Body of pancreas (tissue), 4 donors: ENCODE measurements at places on chromosomes 6 and 20.

GRCh38 chr20:13355411-13355810, 134.3 kb downstream of the ISM1 start:
- no peak for DNase-seq

DNA sequence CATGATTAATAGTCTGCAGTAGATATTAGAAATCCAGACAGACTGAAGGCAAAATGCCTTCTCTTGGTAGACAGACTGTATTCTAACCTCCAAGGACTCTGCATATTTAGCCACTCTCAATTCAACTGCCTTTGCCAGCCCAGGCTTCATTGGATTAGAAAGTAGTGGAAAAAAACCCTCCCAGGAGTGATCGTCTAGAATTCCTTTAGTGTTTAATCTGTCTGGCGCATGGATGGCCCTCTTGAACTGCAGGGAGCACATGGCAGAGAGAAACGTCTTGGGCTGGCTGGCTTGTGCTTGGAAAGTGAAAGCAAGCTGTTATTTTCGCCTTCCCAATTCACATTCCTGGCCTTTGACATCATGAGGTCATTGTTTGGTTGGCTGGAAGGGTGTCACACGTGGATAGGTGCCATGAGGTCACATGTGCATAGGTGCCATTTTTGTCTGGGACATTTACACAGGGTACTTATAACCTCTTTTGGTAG, 30.9 kb upstream of the NEDD9 start:
- peak; percentile 68 for DNase-seq

GRCh38 chr6:146582857-146583256, 15.9 kb upstream of the ADGB start:
- peak; percentile 68 for DNase-seq

DNA sequence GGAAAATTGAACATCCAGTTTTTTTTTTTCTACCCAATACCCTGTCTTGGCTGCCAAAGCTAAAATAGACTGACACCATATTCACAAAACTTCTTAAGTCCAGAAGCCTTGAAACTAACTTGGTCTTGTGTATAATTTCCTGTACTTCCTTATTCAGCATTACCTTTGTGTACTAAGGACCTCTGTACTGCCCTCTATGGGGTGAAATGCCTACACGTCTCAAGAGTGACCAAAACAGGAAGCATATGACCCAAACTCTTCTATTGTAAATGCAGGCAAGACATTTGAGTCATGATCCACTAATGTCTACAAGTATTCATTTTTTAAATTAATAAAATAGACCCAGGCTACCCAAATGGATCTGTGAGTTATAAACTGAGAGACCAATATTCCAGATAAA, 50.4 kb downstream of the HMGCLL1 start:
- DNase-seq: no peak

DNA sequence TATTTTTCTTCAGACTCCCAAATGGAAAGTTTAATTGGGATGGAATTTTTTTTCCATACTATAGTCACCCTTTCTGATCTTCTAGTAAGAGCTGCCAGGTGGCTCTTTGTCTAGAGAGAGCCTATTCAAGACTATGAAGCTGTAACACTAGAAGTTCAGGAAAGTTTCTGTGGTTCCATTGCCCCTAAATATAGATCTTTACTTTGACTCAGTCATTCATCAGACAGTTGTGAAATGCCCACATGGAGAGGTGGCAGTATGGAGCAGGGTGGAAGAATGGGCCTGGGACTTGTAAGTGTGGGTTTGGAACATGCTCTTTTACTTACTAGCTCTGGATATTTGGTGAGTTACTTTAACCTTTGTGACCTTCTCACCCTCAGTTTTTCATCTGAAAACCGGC, 87.8 kb downstream of the CTNNBL1 start:
- no peak for DNase-seq

- DNase-seq: no peak
These were observed 13.0 kb downstream of the TENT5A start for GRCh38 chr6:81739230-81740195.

- DNase-seq: no peak
These were observed 440.6 kb upstream of the JAG1 start for GRCh38 chr20:11114382-11114781.

GRCh38 chr6:12593771-12594529, 122.6 kb upstream of the PHACTR1 start:
- peak; percentile 36 for DNase-seq

- DNase-seq: no peak
These were observed 30.6 kb upstream of the BLCAP start for GRCh38 chr20:37558306-37558705.

DNA sequence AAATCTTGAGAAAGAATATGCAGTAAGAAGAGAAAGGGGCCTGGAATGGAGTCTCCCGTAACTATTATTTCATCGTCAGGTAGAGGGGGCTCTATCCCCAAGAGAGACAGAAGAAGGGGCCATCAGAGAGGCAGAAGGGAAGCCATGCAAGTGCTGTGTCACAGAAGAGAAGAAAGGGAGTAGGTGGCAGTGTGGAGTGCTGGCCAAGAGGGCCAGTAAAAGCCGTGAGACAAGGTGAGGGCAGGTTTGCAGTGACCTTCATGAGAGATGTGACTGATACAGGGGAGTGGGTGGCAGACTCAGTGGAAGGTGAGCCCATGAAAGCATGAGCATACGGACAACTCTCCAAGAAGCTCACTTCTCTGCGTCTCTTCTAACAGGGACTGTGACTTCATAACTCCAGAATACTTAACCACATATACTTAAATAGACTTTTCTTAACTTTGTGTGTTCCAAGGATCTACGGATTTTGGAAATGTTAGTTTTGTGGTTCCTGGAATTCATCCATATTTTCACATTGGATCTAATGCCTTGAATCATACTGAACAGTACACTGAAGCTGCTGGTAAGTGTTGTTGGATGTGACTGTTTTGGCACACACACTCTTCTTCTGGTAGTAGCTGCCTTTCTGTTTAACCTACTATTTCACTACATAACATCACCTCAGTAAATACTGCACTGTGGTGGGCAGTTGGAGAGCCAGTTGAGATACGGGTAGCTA, 15.6 kb downstream of the PM20D2 start:
- DNase-seq: no peak

DNA sequence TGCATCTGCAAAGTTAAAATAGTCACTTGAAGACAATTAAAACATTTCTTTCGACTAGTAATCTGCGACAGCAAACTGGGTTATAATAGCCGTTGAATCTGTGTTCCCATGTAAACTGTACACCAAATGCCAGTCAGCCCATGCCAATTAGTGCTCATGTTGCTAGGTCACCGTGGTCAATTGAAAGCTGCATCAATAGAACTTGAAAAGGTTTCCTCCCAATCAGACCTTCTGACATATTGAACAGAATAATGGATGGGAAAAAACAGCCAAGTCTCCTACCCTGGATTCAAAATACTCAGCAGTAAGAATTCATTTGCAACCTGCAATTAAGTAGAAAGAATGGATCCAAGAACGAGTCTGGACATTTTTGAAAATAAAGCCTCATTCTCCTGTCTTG, 11.2 kb downstream of the NKX2-4 start:
- no peak for DNase-seq

GRCh38 chr6:21137700-21138335, 455.7 kb upstream of the SOX4 start:
- no peak for DNase-seq

DNA sequence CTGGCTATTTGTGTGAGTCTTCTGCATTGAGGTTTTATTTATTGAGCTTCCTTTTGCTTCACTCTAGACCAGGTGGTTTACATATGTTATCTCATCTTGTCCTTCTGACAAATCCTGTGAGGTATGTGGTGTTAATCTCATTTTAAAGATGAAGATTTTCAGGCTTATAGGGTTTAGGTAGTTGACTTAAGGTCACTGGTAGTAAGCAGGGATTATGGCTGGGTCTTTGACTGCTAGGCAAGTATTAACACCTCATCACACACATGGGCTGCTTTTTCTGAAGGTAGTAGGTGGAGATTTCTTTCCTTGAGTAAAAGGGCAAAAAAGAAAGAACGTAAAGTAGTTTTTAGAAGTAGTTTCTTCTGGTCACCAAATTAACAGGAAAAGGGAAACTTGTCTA, 72.6 kb downstream of the CDKAL1 start:
- no peak for DNase-seq
